ENCODE measurements at places on chromosomes 16 and 17.
A peak's percentile ranks its signal among the peaks of the same experiment; 100 is the strongest.

DNA sequence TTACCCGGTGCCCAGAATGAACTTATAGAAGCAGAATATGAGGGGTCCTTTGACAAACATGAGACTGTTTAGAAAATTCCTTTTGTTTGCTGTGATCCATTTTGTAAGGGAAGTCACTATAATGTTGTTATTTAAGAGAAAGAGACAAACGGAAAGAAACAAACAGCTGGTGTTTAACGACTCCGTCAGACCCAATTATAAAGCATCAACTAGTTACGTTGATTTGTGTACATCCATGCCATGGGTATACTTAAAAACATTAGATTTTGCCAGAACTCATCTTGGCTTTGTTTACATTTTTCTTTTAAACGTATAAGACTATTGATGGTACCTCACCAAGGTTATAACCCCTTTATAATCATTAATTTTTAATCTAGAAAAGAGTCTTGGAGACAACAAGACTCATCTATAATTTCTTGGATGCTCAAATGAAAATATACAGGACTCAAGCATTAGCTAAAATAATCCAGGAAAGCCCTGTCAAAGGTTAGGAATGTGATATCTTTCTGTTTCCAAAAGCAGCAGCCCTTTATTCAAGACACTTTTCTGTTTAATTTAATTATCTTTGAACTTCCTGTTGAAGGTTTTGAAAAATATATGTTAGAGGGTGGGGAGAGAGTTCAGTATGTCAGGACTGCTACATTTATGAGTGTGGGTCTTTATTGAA lies 331.7 kb downstream of the WWOX start:
- DNase-seq, result no peak

DNA sequence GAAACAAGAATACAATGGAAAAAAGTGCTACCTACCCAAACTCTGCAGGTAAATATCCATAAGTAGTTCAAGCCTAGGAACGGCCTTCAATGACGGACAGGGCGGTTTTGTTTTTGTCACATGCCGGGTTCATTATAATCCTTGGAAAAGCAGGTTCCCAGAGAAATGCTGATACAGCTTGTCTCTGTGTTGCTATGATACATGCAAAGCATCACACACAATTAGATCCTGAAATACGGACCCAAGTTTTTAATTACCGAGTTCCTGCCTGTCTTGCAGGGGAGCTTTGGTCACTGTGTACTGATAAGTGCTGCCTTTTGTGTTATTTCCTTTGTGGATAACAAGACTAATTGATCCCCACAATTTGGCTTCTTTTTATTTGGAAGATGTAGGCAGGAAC lies 217.4 kb downstream of the HAPSTR1 start:
- DNase-seq, result no peak

DNA sequence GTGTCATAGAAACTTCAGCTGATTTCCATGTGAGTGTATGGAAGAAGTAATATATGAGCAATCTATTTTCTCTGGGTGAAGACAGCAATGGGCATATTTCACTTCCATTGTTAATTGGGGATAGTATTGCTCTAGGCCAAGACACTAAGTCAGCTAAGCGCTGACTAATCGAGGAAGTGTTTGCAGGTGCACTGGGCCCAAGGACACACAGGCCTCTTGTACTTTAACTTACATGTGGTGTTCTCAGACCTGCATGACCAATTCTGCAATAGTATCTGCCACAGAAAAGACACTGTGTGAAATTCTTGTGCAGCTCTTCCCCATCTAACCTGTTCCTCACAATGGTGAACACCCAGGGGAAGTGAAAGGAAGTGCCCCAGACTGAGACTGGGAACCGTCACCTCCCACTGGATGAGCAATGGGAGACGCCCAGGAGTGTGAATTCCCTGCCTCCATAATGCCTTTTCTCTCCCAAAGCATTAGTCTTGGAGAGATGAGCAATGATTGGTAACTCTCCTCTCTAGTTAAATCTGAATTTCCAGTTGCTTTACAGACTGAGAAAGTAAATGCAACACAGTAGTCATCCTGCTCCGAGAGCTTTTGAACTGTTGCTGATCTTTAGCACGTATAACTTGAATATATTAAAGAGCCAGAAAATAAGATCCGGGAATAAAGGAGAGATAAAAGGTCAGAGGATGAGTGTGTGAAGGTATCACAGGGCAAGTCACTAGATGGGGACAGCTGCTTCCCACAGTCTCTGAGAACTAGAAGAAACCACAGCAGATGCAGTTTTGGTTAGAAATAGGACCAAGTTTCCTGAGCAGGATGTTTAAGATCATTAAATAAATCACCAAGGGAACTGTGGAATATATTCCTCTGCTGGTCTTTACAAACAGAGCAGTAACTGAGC lies 82.6 kb downstream of the CDK5R1 start:
- DNase-seq, result no peak

DNA sequence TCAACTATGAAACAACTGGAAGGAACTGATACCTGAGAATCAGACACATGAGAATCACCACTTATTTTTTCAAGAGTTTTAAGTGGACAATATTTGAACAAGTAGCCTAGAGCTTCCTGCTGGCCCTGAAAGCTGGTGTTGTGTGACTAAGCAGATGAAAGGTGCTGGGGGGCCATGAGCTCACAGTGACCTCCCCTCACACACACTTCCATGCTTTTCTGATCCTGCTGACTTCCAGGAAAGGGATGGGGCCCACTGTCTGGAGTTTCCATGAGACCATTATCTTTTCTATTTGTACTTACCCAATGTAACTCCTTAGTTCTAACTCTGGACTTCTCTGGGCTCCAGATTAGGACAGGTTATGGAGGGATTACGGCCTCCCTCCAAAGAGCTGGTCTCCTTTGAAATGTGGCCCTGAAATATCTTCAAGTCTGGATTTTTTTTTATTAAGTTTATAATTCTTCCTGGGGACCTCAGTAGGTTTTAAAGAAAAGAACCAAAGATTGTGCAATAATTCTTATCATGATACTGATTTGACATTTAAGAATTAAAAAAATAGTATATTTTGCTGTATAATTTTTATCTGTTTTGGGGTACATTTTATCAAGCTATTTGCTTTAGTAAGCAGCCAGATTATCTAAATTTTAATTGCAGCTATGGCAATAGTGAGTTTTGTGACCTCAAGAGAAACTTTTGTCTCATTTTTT lies 4.9 kb downstream of the CAPNS2 start:
- no peak for DNase-seq

GRCh38 chr17:73799781-73800627 lies 155.8 kb upstream of the SDK2 start:
- no peak for DNase-seq

GRCh38 chr17:5665164-5665563 lies 80.9 kb upstream of the NLRP1 start:
- DNase-seq, result no peak

- no peak for DNase-seq
Observed at GRCh38 chr17:13599168-13599577, 2.6 kb downstream of the HS3ST3A1 start.

- no peak for DNase-seq
Observed at GRCh38 chr17:8870406-8871040, 3.0 kb upstream of the PIK3R6 start.

DNA sequence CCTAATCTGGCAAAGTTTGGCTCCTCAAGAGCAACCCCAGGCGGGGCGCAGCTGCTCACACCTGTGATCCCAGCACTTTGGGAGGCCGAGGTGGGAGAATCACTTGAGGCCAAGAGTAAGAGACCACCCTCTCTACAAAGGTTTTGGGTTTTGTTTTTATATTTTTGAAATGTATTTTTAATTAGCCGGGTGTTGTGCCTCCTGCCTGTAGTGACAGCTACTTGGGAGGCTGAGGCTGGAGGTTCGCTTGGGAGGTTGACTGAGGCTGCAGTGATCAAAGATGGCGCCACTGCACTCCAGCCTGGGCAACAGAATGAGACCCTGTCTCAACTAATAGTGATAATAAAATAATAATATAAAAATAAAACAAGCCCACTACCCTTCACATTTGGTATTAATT lies 756 bp upstream of the USP7 start:
- no peak for DNase-seq

DNA sequence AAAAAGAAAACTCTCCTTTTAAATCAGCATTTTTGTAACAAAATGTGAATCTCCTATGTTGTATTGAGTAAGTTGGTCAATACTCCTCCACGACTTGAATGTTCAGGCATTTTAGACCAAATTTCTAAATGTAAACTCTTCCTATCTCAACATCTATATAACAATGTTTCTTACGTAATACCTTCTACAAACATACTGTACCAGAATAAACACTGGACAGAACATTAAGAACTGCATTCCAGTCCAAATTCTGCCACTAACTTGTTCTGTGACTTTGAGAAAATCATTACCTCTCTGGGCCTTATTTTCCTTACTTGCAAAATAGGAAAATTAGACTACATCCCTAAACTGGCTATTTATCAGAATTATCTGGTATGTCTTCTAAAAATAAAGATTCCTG lies 40.1 kb downstream of the AKAP10 start:
- no peak for DNase-seq

GRCh38 chr16:66372078-66372897 lies 5.8 kb downstream of the CDH5 start:
- DNase-seq, result no peak

DNA sequence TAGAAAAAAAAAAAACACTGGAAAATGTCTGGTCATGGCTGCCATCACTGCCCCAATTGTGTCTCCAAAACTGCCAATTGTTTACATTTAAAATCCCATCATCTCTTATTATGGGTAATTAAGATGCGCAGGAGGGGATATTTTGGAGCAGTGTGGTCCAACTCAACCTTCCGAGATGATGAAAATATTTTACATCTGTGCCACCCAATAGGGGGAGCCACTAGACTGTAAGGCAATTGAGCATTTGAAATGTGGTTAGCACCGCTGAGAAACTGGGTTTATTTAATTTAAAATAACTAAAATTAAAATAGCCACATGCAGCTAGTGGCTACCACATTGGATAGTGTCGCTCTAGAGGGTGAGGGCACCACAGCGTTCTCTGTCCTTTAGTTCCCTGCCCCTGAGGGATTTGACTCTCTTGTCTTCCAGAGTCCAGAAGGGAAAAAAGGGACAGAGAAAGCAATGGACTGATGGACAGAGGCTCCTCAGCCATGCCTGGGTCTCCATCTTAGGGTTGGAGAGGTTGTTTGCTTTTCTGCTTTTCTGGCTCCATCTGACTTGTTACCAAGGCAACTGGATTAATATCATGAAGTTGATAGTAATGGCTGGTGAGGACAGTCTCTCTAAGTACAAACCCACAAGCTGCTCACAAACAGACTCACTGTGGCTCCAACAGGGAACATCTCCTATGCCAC lies 3.5 kb downstream of the MPO start:
- peak; percentile 73 for DNase-seq

GRCh38 chr17:28759256-28759865 lies 15.6 kb downstream of the TRAF4 start:
- no peak for DNase-seq

- peak; percentile 24 for DNase-seq
Observed at GRCh38 chr16:26795184-26795583, 271.5 kb upstream of the C16orf82 start.

- no peak for DNase-seq
Observed at GRCh38 chr17:70405492-70406220, 236.3 kb downstream of the KCNJ2 start.

DNA sequence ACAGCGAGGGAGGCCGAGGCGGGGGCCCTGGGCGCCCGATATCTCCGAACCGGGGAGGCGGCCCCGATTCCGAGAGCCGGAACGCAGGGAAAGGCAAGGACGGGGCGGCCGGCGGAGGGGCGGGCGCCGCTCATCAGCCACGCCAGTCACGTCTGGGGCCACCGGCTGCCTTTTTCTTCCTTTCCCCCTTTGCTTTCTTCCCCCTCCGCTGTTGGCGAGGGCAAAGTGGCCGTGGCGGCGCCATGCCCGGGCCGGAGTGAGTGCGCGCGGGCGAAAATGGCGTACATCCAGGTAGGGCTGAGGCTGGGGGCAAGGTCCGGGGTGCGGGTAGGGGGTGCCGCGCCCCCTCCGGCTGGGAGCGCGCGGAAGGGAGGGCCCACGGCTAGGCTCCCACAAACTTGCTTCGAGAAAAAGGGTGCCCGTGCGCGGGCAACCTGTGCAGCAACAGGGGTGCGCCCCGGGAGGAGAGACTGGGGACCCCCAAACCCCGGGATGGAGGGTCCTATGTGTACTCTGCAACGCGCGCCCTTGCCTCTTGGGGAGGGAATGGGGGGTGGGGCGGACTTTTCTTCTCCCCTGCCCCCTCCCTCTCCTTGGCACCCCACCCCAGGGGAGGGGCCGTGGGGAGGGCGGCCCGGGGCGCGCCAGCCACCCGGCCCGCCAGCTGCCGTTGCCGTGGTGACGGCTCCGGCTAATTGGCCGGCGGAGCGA lies 486 bp downstream of the SYT17 start:
- peak; percentile 8 for DNase-seq

- DNase-seq, result no peak
Observed at GRCh38 chr16:71185347-71185746, 45.2 kb downstream of the HYDIN start.

DNA sequence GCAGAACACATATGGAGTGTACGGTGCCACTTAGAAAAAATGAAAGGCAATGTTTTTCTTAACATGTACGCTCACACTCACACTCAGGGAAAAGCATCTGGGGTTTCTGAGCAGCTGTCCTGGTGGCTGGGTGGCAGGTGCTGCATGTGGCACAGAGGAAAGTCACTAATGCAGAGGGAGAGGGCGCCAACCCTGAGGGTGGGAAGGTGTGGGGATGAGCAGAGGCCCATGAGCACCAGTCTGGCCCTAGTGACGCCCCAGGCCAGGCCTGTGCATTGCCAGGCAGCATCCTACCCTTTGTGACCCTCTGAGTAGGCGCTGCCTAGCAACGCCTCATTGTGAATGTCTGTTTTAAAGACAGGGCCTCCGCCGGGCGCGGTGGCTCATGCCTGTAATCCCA lies 19.1 kb upstream of the LCMT1 start:
- DNase-seq, result peak; percentile 12

DNA sequence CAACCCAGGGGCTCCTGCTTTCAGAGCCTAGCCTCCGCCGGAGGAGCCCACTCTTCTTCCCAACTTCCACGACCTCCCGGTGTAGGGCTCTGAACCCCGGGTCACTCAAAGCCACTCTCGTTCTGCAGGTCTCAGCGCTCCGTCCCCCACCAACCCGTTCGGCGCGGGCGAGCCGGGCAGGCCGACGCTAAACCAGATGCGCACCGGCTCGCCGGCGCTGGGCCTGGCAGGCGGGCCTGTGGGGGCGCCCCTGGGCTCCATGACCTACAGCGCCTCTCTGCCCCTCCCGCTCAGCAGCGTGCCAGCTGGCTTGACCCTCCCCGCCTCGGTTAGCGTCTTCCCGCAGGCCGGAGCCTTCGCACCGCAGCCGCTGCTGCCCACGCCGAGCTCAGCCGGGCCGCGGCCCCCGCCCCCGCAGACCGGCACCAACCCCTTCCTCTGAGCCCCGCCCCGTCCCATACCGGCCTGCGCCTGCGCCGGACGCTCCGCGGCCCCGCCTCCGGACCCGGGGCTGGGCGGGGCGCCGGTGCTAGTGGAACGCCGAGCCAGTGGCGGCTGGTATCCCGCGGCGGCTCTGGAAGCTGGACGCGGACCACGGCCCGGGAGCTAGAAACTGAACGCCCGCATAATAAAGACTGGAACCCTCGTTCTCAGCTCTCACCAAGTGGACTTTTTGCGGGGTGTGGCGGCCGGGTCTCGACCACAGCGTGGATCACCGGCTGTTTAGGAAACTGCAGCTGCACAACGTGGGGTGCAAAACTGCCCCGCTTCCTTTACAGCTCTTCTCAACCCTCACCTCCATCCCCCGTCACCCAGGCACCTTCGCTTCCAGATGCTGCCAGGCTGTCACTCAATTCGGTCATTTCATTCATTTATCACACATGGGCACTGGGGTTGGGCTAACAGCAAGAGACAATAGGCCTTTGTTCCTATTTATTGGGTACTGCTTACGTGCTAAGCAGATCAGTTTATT lies 5.0 kb upstream of the SPATA20 start:
- peak; percentile 82 for DNase-seq
